Myocyte (in vitro differentiated cells): ENCODE measurements at places on chromosomes 1 and 21. TPM values are rescaled to one million over a fixed set of nuclear protein-coding genes. Genes with fewer than 3 reads are reported as not detected.

The PHGDH gene
- 23.9 and 26.6 TPM in 2 replicates for total RNA-seq

The PCP4L1 gene
- not detected in 2 replicates for total RNA-seq

The AMY1A gene
- not detected in 2 replicates for total RNA-seq

The SIK1 gene
- 31.9 and 40.5 TPM in 2 replicates for total RNA-seq

The RHD gene
- total RNA-seq = not detected in 2 replicates

The NBPF4 gene
- total RNA-seq = not detected in 2 replicates

The NES gene
- 1,770 and 2,264 TPM in 2 replicates for total RNA-seq

The SH3D21 gene
- total RNA-seq = 1.2 and 1.7 TPM in 2 replicates

- DNase-seq = no peak
These were observed 11.5 kb downstream of the PHLDA3 start for GRCh38 chr1:201457508-201457960.

DNA sequence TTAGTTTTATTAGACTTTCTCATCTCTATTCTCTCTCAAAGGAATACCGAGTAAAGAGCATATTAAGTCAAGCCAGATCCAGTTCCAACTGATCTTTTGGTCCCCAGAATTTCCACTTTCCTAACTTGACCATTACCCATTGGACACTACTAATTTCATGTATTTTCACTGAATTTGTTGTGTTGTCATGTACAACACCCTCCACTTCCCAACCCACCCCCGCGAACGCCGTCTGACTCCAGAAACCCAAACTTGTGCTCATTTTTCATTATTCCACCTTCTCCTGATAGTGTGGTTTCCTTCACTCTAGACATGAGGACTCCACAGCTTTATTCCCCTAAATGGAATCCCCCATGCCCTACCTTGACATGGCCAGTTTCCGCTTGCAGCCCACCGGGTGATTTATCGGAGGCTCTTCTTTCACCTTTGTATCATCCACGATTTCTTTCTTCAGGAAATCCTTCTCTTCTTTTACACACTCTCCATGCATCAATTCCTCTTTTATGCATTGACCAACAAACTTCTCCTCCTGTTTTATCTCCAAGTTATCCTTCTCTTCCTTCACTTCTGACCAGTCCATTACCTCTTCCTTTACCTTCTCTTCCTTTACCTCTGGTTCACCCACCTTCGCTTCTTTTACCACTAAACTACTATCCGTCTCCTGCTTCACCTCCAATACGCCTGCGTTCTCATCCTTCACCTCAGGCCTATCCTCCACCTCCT, 805 bp downstream of the ZNHIT6 start:
- DNase-seq = peak; percentile 3

- no peak for DNase-seq
These were observed 46.9 kb upstream of the SMYD2 start for GRCh38 chr1:214233856-214234634.

GRCh38 chr1:207946756-207947155, 35.8 kb upstream of the CD34 start:
- DNase-seq = no peak

DNA sequence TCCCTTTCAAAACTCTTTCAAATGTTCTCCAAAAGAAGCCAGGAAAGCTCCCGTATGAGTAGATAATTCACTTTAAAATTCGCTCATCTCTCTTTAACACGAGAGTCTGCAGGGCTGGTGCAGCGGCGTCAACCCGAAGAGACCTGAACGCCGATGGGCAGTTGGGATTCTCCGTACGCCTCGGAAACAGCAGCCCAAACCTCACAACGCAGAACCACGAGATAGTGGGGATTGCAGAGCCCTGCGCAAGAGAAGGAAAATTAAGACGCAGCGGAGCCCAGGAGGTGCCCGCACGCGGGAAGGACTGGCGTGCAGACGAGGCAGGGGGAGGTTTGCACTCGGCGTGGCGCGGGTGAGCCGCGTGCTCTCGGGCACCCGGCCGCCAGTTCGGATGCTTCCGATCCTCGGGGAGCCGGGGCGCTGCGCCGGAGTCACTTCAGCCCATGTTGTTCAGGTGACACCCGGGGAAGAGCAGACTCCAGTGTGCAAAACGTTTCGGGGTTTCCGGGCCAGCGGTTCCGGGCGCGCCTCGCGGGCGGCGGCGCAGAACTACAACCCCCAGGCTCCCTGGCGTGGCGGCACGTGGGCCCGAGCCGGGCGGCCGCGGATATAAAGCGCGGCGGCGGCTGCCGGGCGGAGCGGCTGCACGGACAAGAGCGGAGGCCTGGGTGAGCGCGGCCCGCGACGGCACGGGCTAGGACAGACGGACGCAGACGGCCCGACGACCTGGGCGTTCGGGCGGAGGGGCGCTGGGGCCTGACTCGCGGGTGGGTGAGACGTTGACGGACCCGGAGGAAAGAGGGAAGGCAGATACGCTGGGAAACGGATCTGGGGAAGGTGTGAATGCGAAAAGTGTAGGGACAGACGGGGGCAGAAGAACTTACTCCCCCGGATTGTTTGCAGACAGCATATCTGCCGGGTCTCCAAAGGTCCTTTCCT, at the start of gene NPL:
Gene NPL (plus strand): TSS at position 636 of the 939 bp plus-strand sequence. CDS start 4,599 bp downstream, outside the sequence.
- DNase-seq = peak; percentile 84

GRCh38 chr1:67159233-67159632, 7.0 kb upstream of the IL23R start:
- no peak for DNase-seq

DNA sequence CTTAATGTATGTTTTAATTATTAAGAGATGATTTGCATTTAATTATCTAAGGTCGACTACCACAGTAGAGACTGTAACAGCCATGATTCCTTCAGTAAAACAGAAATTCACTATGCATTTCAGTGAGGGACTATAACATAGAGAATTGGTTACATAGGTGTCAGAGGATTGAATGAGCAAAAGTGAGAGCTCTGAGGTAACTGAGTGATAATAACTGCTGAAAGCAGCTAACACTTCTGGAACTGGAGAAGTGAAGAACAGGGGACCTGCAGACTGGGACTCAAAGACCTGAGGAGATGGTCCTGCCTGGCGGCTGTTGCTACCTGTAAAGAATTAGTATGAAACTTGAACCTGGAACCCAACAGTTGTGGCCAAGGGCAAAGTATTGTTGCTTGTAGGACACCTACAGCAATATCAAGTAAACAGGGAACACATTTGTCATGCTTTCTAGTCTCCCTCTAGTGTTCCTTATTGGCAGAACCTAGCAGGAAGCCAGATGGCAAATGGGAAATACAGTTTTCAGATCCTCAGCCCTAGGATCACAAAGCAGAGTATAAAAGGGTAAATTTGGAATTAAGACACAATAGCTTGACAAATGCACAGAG, 110.6 kb downstream of the HS2ST1 start:
- peak; percentile 55 for DNase-seq

GRCh38 chr1:210272666-210273065, 40.1 kb downstream of the SERTAD4 start:
- DNase-seq = no peak

DNA sequence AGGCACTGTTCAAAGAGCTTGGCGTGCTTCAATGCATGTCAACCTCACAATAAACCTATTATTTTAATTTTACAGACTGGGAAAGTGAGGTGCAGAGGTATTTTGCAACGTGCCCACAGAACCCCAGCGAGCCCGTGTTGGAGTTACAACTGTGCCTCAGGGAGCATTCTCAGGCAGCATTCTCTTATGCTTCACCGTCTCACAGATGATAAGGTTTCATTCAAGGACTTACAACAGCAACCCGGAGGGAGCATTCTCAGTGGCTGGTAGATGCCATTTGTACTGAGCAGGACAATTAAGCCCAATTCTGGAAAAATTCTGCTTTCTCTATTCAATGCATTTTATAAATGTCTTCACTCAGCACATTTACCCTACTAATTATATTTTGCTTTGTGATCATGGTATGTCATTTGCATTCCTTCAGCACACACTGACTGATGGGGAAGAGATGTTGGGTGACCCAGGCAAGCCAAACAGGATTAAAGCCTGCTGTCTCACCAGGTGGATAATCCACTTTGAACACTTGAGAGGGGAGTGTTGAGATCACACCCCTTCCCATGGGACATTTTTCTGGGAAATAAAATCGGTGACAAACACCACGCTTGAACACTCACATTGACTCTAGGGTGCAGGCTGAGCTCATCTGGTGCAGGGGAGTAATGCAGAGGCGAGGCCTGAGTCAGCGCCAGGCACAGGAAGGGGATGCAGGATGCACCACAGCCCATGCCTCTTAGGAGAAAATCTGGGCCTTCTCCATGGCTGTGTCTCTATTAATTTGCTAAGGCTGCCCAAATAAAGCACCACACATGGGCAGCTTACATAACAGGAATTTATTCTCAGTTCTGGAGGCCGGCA, 113.9 kb downstream of the CLIC6 start:
- DNase-seq = no peak

DNA sequence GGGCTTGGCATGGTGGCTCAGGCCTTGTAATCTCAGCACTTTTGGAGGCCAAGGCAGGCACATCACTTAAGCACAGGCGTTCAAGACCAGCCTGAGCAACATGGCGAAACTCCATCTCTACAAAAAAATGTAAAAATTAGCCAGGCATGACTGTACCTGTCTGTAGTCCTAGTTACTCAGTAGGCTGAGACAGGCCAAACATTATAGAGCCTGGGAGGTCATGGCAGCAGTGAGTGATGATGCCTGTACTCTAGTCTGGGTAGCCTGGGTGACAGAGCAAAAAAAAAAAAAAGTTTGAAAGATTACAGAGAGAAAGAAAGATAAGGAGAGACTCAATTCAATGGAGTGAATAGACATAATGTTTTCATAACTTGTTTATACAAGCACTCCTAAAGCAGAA, 556.5 kb upstream of the BRINP3 start:
- DNase-seq = no peak

DNA sequence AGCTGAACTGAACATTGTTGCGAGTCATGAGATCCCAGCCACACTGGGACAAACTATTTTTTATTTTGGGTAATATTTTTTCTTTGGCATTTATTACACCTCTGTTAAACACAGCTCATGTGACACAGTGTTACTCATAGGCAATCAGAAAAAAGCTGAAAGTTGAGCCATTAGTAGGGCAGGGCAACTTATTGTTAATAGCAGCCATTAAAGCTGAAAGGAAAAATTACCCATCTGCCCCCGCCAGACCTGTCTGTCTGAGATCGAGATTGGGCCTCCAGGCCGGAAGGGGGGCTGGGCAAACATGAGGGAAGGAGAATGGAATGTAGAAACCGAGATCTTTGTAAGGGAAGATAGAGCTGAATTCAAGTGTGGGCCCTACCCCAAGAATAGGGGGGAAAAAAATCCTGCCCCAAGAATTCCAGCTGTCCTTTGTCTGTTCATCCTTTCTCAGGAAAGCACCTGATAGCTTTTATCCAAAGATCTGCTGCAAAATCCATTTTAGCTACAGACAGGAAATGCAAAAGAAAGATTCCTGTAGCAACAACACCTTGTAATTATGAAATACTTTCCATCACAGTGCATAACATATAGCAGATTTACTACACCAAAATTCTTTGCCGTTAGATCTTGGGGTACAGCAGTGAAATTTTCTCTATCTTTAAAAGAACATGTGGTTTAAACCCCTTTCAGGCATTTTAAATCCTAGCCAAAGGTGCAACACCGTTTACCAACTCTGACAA, 212.8 kb downstream of the PBX1 start:
- DNase-seq = peak; percentile 55

DNA sequence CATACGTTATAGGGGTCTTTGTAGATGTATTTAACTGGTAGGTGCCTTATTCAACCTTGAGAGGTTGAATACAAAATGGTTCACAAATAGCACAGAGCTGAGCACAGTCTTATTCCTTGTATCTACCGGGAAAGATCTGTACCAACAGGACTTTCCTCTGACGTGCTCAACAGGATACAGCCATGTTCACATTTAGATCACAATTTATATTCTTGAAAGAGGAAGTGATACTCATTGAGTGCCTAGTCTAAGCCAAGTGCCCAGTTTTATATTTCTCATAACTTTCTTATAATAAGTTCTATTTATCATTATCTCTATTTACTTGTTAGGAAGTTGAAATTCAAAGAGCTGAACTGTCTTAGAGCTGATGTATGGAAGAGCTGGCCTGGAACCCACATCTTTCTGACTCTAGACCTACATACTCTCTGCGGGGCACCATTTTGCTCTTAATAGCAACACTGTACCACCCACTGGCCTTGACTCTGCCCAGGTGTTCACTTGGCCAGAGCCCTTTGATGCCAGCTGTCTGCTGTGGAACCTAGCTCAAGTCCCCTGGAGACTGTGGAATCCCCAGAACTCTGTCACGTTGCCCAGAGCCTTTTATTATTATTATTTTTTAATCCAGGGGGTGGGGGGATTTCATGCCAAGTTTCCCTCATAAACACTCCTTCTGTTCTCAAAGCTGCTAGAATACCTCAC, 156.2 kb downstream of the TPR start:
- no peak for DNase-seq

GRCh38 chr1:28538286-28538685, 14.6 kb upstream of the TRNAU1AP start:
- peak; percentile 85 for DNase-seq

- no peak for DNase-seq
These were observed 10.2 kb downstream of the NFYC start for GRCh38 chr1:40701684-40702083.

DNA sequence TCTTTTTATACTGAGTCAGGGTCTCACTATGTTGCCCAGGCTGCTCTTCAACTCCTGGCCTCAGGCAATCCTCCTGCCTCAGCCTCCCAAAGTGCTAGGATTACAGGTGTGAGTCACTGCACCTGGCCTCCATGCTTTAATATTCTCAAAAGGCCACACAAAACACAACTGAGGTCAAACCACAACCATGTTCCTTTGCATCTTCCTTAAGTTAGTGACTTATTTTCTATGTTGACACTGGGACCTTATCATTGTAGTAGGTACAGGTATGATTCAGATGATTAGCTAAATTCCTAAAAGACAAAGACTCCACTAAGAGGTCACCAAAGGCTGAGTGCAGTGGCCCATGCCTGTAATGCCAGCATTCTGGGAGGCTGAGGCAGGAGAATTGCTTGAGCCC, 131.9 kb upstream of the ATP1B1 start:
- no peak for DNase-seq

- no peak for DNase-seq
These were observed 106.7 kb downstream of the CAMTA1 start for GRCh38 chr1:6891781-6892579.

DNA sequence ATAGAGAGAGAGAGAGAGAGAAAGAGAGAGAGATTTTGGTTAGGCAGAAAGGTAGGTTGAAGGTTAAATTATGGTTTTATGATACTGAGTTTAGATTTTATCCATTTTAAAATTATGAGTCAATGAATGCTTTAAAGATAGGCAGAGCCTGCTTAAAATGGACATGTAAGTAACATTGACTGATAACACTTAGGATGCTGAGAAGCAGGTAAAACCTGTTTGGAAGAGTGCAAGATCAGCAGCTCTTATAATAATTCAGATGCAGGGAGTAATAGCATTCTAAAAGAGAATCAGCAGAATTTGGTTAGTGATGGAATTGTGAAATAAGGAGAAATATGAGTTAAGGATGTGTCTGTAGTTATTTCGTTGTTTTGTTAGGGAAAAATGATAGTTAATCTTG, 446.6 kb downstream of the PLA2G4A start:
- no peak for DNase-seq
